ENCODE measurements at places on chromosomes 2 and 18. TPM values are rescaled to one million over a fixed set of nuclear protein-coding genes. Genes with fewer than 3 reads are reported as not detected.

Gene IMPACT
- 4.5 TPM for total RNA-seq

DNA sequence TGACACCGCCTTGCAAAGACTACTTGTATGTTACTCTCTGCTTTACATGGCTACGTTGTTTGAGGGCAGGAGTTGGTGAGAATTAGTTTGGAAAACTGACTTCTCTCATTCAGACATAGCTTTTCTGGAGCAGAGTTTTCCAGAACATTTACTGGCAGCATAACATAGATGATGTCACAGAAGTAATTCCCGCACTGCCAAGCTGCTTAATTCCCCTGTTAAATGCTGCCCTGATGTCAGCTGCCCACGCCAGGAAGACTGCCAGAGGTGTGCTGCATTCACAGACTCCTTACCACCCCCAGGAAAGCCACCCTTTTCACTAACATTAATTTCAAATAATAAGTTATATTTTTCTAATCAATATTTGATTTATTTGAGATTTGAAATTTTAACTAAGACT lies 24.7 kb upstream of the PTPN2 start:
- no peak for DNase-seq

Gene SLC16A14
- total RNA-seq: 7.8 TPM

DNA sequence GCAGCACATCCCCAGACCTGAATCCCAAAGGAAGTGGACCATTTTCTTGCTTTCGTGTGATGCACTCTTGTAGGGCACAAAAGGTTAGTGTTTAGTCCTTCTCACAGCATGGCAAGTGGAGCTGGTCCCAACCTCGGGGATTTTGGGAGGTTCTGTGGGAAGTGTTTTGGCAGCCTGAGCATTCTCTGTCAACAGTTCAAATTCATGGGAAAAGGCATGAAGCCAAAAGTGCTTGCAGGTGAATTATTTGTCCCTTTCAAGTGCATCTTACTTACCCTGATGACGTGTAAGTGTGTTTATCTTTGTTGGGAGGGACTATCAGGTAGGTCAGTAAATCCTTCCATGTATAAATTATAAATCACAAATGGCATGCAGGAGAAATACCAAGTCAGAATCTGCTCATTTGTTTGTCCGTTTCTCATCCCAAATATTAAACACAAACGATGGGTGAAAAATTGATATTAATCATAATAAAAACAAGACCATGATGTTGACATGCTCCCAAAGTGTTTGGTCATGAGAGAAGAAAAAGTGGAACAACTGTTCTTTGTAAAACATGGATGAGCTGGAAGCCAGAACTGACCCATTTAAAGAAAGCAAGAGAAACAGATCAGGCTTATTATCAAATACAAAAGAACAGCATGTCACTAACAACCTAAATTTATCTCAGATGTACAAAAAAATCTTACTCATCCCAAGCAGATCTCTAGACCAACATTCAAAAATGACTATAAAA lies 57.6 kb downstream of the EPHA4 start:
- no peak for DNase-seq

DNA sequence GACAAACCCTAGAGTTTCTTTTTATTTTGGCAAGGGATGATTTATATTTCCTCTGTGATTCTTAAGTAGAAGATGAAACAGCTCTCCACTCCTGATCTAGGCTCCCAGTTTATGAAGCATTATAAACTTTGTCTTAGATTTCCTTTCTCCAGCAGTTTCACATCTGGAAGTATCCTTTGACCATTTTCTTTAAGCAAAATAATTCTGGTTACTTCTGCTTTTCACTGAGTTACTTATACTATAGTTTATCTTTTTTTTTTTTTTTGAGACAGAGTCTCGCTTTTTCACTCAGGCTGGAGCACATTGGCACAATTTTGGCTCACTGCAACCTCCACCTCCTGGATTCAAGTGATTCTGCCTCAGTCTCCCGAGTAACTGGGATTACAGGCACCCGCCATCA lies 45.5 kb downstream of the KCMF1 start:
- no peak for DNase-seq

DNA sequence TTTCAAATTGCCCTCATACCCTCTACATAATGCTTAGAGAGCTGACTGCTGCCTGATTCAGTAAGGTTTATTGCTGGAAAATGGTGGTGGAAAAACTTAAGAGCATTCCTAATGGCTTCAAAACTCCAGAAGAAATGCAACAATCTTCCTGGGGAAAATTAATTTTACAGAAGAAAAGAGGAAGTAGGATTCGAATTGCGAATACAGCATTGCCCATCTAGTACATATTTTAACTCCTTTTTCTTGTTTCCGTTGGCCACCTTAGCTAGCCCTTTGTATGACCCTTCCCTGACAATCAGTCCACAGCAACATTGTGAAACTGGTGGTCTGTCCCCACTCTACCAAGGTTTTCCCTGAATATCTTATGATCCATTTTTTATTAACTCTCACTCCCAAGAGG lies 224.7 kb downstream of the MTX2 start:
- no peak for DNase-seq

GRCh38 chr2:152466980-152467676 lies 132.2 kb downstream of the FMNL2 start:
- DNase-seq: no peak

Gene CHST9
- total RNA-seq: not detected

DNA sequence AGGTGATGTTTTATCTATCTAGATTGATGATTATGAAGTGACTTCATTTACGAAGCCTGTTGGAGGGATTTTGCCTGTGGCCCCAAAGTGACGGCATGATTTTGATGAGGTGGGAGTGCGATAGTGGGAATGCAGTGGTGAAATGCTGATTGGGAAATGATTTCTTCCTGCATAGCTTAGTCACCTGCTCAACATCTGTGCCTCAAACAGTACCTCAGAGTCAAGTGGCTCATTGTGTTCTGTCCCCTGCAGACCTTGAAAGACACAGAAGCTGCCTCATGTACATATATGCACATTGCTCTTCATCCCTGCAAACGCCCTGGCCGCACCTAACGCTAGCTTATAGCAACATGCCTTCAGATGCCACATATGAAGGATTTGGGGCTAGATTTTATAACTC lies 201.2 kb downstream of the TPGS2 start:
- no peak for DNase-seq

- no peak for DNase-seq
Measured at GRCh38 chr2:161067846-161068350, 92.3 kb upstream of the TANK start.

Gene DTNB
- total RNA-seq: 33.9 TPM
